ENCODE measurements at places on chromosomes 11 and 22.

- DNase-seq = no peak
Observed at GRCh38 chr11:67022341-67022933, 497 bp upstream of the SYT12 start.

GRCh38 chr11:18633256-18634139 is 644 bp downstream of the SPTY2D1 start:
- DNase-seq = no peak

GRCh38 chr11:113634940-113635575 is 71.0 kb downstream of the TMPRSS5 start:
- no peak for DNase-seq

- DNase-seq = no peak
Observed at GRCh38 chr22:32827049-32827602, 25.6 kb downstream of the TIMP3 start.

- no peak for DNase-seq
Observed at GRCh38 chr11:73481626-73482025, 105.4 kb downstream of the RELT start.

DNA sequence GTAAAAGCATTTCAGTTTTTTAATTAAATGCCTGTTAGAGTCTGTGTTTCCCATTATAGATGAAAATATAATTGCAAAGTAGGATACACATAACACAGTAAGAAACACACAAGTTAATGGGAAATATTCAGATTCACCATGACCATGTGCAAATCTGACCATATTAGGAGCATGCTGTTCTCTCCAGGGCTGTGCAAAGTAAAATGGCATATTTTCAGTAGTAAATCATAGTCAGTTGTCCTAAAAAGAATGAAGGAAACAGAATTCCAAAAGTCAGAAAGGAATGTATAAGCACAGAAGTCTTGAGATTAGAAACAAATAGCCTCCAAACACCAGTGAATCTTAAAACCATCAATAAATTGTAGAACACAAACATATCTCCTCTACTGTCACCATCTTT is 44.4 kb downstream of the CNTN5 start:
- DNase-seq = no peak

DNA sequence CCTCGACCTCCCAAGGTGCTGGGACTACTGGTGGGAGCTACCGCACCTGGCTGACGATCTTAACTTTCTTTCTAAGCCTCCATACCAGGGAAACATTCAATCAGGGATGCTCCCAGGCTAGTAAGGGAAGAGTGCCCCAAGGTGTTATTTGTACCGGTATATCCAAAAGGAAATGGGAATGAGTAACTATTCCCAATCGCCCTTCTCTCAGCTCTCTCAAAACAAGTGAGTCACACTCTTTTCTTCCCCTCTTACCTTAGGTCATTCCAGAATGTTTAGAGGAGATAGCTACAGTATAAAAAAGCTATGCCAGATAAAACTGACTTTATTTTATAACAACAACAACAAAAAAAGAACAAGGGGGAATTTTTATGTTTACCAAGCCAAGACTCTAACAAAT is 13.7 kb downstream of the DCDC1 start:
- DNase-seq = no peak

- DNase-seq = peak; percentile 47
Observed at GRCh38 chr22:22955866-22956535, 68.4 kb downstream of the IGLL5 start.

GRCh38 chr22:37383341-37383740 is 43.9 kb downstream of the ELFN2 start:
- no peak for DNase-seq

GRCh38 chr22:17258015-17258787 is 39.0 kb upstream of the ADA2 start:
- DNase-seq = no peak

DNA sequence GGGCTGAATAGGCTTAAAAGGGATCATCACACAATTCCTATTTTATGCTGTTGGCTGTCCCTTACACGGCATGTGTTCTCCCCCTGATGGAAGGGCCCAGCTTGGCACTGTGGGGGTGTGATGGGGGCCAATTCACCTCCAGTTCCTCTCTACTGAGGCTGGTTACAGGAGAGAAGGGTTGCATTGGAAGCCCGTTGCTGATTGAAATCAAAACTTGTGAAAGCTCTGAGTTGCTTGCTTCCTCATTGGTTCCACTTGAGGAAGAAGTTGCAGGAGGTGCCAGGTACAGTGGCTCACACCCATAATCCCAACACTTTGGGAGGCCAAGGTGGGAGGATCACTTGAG is 13.3 kb upstream of the PRG2 start:
- no peak for DNase-seq

- no peak for DNase-seq
Observed at GRCh38 chr11:17273668-17274282, 2.8 kb upstream of the NUCB2 start.

- DNase-seq = no peak
Observed at GRCh38 chr22:39997939-39998726, 3.4 kb downstream of the FAM83F start.

DNA sequence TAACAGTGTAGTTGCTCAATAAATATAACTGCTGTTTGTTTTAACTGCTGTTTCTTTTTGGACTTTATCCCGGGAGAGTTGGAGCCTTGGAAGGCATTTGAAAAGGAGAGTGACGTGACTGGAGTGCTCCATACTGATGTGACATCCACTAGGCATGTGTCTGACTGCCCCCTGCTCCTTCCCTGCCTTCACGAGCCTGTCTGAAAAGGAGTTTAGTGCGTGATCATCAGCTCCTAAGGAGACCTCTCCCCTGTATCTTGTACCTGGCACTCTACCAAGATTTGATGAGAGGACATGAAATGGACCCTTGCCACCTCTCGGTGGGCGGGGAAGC is 22.9 kb downstream of the ZBTB16 start:
- DNase-seq = peak; percentile 47

DNA sequence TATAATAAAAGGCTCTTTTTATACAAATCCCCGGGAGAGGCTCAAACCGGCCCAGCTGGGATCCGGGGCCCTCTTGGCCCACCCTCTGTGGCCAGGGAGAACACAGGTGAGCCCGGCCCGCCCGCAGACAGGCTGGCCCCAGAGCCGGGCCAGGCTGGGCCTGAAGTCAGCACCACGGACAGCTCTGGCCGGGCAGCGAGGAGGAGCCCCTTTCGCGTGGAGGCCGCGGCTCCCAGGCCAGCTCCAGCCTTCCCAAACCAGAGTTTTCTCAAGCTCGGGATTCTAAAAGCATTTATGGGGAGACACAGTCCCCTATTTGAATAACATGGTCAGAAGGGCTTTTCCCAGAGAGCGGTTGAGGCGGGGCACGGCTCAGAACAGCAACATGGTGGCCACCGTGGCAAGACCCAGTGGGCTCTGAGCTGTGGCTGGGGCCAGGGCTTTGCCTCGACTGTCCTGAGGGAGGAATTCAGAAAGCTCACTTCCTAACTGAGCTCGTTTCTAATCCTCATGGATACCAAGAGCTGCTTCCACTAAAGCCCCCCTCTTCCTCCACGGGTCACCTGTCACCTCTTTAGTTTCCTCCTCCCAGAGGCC is 115.4 kb downstream of the BRD1 start:
- no peak for DNase-seq

DNA sequence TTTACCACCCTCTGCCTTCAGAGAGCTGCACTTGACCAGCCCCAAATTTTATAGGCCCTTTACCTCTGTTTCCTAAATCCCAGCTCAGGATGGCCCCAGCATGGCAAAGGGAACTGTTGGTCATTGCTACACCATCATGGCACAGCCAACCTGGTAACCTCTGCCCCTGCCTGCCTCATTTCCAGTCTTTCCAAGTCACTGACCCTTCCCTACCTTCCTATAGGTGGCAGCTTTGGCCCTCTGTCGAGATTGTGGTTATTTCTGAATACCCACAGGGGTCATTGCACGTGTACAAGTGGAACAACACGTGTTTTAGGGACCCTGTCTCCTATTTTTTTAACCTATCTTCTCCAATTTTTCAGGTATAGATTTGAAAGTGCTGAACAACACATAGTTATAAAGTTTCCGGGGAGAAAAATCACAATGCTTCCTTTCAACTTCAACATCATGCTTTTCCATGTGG is 2.8 kb downstream of the GALNT18 start:
- no peak for DNase-seq

- DNase-seq = no peak
Observed at GRCh38 chr22:20663137-20663828, 110.6 kb upstream of the SERPIND1 start.

DNA sequence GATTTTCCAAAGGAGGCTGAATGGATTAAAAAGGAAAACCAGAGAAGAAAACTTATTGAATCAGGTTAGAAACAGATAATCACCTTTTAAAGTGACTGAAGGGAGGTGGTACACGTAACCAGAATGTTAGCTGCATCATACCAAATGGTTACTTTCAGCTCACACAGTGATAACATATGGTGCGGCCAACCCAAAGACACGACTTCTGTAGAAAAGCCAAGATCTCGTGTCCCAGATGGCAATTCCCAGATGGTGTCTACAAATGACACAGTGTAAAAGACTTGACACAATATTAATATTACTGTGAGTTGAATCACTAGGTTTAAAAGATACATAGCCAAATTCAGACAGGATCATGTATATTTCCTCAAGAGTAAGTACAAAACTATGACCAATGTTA is 5.2 kb downstream of the PPP2R1B start:
- DNase-seq = no peak

DNA sequence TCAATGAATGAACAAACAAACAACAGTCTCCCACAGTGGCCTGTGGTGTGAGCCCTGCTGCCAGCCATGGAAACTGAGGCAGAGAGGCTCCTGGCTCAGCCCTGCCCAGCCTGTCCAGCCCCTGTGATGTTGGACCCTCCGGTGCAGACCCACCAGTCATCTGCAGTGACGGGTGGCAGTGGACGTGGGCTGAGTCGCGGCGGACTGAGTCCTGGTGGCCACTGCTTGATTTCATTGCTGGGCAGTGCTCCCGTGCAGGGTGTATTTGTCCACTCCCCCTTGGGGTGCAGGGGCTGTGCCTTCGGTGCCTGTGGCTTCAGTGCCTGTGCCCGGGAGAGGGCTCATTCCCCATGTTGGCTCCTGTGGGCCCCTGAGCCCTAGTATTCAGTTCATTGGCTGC is 31.9 kb upstream of the MUC5AC start:
- no peak for DNase-seq

DNA sequence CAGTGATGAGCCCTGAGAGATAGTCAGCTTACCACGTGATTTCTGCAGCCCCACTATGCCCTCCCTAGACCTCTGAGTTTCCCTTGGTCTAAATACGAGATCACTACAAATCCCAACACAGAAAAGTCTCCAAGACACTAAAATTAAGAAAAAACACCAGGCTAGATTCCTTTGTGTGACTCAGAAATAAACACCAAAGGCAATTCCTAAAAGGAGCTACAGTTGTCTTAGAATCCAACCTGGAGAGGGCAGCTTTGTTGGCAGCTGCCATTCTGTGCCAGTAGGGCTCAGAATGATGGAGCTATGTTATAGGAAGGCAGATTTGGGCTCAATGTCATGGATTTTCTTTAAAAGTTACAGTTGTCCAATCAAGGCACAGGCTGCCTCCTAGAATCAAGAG is 37.1 kb upstream of the HMGXB4 start:
- no peak for DNase-seq

DNA sequence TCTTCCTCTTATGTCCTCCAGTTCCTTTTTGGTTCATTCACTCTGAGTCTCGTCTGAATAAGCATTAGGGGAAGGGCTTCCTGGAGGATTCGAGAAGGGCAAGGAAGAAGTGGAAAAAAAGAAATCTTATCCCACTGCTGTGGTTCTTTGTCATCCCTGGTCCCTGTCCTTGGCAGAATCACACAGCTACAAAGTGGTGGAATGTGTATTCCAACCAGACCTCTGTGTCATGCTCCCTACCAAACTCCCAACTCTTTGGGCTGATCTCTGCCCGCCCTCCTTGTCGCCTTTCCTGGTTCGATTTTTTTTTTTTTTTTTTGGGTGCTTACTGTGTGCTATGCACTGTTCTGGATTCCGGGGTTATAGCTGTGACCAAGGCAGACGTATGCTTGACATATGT is 61.0 kb downstream of the TEAD1 start:
- no peak for DNase-seq

- DNase-seq = peak; percentile 67
Observed at GRCh38 chr11:103806130-103806895, 230.1 kb upstream of the DDI1 start.

- peak; percentile 37 for DNase-seq
Observed at GRCh38 chr11:24779791-24780190, 282.9 kb downstream of the LUZP2 start.

DNA sequence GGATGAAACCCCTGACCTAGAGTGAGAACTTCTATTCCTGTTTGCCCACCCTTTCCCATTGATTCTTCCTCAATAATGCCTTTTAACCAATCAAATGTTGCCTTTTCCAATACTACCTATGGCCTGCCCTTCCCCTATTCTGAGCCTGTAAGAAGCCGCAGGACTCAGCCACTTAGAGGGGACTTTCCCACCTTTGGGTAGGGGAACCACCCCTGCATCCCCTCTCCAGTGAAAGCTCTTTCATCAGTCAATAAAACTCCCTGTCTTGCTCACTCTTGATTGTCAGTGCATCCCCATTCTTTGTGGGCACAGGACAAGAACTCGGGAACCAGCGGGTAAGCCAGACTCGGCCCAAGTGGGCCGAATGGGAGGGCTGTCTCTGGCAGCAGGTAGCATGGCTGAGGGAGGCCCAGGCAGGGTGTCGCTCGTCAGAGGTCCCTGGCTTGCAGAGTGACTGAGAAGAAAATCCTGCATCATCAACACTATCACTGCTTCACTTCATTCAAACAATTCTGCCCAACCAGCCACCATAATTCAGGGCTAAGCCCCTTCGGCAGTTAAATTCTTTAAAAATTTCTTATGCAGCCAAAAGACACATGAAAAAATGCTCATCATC is 30.4 kb downstream of the LDHAL6A start:
- no peak for DNase-seq

DNA sequence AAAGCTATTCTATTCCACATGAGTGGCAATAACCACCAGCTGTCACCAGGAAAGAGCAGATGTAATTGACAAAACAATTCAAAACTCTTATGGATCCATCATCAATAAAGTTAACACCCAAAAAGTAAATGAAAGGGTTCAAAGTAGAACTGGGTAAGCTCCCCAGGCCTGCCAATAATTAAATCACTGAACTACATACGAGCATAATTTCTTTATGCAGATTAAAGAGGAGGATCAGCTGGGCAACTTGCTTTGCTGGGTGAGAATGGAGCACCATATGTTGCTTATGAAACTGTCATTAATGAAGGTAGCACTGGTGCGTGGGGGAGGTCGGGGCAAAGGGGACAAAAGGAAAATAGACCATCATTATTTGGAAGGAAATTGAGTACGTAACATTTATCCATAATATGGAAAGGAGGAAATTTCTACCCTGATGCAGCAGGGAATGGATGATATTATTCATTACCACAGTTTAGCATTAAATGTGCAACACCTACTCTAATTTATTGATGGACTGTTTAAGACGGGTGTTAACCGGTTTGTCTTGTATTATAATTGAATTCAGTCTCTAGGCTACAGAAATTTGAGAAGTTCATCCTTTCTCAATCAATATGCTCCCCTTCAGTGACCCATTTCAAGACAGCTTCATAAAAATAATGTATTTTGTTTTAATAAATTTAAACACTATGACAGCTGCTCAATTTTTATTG is 315.9 kb downstream of the CADM1 start:
- no peak for DNase-seq
